ENCODE measurements at places on chromosomes 12 and 14. TPM values are rescaled to one million over a fixed set of nuclear protein-coding genes. Genes with fewer than 3 reads are reported as not detected.

GRCh38 chr12:14418451-14418890, 53.0 kb downstream of the ATF7IP start:
- no peak for DNase-seq

GRCh38 chr12:27841392-27841882, 61.4 kb upstream of the MANSC4 start:
- DNase-seq: no peak

DNA sequence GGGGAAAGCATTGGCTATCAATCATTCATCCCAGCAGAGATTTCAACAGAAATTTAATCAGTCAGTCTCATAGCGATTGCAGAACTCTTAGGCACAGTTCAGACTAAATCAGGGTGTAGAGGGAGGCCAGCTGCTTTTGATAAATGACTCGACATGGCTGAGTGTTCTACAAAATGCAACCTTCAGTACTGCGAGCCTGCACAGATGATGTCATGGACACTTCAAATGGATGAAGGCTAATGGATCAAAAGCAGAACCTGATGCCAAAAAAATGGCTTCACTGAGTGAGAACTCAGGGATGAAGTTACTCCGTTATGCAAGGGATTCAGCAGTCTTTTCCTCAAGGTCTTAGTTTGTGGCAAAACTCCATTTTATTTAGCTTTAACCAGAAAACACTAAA, 167.3 kb downstream of the DACT1 start:
- no peak for DNase-seq

The GALC gene
- not detected for total RNA-seq

GRCh38 chr14:81656811-81657210, 123.2 kb upstream of the SEL1L start:
- no peak for DNase-seq

DNA sequence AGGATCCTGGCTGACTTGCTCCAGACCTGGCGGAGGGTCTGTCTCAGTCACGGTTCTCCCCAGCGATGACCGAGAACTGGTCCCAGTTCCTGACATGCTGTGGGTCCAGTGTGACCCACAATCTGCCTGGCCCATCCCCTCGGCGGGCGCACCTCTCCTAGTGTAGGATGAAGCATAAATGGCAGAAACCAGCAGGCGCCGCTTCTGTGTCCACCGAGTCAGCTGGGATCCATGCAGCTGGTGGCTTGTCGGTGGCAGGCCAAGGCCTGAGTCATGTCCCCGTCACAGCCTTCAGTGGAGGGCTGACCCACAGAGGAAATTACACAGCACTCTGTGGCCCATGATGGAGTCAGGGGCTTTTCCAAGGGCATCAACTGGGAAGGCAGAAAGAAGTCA, 38.5 kb downstream of the NFKBIA start:
- peak; percentile 37 for DNase-seq

GRCh38 chr12:101018540-101018939, 191.5 kb downstream of the SLC5A8 start:
- DNase-seq: peak; percentile 91

DNA sequence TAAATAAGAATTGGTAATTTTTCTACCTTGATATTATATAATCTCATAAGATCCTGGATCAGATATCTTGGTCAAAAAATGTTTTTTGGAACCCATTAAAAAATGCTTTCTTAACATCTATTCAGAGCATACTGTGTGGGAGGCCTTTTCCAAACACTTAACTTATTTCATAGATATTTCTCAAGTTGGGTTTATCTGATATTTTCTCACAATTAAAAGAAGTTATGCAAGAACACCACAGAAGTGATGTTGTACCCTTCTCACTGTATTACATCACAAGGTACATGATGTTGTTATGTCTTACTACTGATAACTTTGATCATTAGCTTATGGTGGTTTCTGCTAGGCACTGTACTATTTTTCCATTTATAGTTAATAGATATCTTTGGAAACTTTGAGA, 23.4 kb upstream of the PRPF39 start:
- DNase-seq: no peak

DNA sequence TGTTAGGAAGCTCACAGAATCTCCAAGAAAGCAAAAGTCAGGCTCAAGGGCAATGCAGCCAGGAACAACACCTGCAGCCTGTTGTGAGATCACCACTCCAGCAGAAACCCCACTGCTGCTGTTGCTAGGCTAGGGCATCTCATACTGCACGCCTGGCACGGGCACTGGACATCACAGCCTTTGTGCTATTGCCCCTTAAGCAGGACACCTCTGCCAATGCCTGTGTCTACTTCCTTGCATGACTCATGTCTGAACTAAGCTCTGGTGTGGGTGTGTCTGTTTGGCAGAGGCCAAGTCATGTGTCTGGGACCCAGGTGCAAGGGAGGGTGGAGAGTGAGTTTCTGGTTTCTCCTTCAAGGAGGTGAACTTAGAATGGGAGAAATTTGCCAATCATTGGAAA, 10.0 kb upstream of the DDX47 start:
- DNase-seq: peak; percentile 88

DNA sequence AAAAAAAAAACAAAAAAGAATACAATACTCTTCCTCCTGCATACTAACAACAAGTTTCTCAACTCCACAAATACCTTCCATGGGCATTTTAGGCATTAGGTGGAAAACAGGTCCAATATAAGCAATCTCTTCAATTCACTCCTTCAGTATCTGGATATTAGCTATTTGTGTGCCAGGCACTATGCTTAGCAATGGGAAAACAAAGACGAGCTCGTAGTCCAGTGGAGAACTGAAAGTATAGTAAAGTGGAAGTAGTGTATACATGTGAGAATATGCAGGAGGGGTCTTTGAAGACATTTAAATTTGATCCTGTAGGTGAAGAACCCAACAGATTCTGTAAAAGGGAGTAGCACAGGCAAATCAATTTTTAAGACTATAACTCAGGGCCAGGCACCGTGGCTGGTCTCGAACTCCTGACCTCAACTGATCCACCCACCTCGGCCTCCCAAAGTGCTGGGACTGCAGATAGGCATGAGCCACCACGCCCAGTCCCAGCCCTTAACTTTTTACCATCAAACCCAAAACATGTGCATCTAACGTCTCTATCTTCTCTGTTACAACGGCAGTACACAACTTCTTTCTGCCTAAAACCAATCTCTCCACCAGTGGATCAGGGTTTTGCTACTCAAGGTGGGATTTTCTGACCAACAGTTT, 10.6 kb downstream of the HECTD1 start:
- DNase-seq: no peak

DNA sequence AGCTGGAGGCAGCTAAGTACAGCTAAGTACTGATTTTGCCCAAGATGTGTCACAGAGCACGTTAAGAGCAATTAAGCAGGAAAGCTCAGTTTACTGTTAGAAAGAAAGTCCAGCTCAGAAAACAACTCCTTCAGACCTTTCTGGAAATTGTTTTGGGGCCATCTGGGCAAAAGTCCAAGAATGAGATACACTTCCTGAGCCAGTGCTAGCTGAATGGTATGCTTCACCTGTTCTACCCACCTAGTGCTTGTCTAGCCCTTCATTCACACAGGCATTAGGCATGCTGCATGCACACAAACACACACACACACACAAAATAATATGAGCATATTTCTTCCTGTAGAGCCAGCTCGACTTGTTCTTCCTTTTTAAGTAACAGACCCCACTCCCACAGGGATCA, 6.6 kb upstream of the IKZF4 start:
- DNase-seq: no peak

DNA sequence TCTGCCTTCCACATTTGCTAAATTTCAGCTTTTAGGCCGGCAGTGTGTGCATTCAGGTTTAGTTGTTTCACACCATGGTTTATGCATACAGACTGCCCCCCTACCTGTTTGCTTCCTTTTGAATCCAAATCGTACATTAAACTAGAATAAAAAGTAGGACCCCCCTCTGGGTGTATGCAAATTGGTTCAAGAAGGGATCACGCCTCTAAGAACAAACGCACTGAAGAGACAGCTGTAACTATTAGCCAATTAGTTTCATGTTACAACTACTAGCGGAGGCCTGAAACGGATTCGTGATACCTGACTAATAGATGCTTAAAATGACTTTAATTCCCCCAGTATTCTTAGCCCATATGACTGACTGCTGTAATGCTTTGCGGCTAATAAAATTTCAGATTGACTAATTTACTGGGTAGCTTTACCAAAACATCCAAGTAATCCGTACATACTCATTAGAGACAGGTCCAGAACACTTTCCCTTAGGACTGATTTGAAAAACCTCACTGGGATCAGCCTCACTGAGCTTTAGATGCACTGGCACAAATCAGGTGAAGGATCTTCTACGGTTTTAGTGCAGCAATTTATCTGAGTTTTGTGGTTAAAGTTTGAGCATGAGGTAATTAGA, 411.8 kb downstream of the NPAS3 start:
- DNase-seq: no peak

DNA sequence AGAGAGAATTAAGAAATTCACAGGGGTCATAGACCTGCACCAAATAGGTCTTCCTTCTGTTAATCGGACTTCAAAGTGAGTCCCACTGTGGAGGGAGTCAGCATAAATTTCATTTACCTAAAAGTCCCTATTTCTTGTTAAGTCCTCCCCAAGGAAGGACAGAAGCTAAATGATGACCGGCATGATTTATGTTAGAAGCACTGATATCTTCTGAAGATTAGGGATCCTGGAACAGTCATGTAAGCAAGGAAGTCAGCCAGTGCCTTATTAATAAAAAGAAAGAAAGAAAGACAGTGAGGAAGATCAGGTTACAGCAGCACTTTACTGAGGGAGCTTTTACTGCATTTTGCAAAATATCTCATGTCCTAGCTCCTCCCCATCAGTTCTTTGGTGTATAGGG, 287.5 kb downstream of the FOXG1 start:
- no peak for DNase-seq

- no peak for DNase-seq
Observed at GRCh38 chr14:50821510-50822464, 9.2 kb downstream of the NIN start.

DNA sequence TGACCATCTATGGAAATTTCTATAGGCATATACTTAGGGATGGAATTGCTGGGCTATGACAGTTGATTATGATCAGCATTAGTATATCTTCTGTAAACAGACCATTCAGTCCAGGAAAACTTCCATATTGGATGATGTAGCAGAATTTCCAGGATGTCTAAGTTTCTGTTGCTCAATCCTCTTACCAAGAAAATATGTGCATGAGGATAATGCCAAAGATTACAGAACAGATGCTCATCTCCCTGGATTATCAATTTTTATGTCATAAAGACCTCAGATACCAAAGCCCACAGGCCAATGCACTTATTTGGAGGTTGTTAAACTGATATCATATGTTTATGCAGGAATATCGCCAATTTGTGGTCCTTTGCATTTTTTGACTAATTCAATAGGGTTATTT, 354.4 kb upstream of the FLRT2 start:
- no peak for DNase-seq

The PTCSC3 gene
- total RNA-seq: not detected

The KRT86 gene
- total RNA-seq: 1.6 TPM

DNA sequence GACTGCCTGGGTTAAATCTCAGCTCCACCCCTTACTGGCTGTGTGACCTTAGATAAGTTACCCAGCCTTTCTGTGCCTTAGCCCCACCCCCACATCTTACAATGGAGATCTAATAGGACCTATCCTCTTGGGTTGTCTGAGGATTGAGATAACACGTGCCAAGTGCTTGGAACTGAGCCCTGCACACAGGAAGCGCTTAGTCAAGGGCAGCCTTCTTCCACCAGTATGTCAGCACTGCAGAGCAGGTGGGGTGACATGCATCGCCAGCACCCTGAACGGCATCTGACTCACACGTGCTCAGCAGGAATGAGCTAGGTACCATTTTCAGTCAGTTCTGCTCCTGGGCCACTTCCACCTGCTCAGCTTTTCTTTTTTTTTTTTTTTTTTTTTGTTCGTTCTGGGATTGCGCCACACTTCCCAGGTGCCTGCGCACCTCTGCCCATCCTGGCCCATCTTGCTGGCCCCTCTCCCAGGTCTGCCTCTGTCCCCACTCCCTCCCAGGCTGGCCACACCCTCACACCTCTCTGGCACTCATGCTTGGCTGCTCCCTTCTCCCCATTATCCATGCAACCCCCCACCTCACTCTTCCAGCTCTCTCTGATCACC, 19.6 kb downstream of the LGMN start:
- DNase-seq: peak; percentile 72

GRCh38 chr14:69323266-69323998, 63.5 kb downstream of the GALNT16 start:
- no peak for DNase-seq

GRCh38 chr12:129351481-129351880, 498.2 kb downstream of the GLT1D1 start:
- no peak for DNase-seq

The NPAS3 gene
- total RNA-seq: 0.41 TPM

DNA sequence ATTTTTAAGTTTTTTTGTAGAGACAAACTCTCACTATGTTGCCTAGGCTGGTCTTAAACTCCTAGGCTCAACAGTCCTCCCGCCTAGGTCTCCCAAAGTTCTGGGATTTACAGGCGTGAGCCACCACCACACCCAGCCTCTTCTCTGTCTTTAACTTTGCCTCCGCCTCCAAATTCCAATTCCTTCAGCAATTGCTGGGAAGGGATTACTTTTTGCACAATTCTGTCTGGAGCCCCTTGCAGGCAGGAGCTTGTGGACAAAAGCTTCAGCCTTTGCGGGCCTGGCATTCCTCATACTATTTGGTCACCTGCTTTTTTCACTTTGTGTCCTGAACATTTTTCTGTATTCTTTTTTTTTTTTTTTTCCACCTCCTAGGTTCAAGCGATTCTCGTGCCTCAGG, 26.0 kb downstream of the SH2B3 start:
- DNase-seq: no peak

- DNase-seq: no peak
Observed at GRCh38 chr12:120885521-120885920, 18.6 kb downstream of the SPPL3 start.

DNA sequence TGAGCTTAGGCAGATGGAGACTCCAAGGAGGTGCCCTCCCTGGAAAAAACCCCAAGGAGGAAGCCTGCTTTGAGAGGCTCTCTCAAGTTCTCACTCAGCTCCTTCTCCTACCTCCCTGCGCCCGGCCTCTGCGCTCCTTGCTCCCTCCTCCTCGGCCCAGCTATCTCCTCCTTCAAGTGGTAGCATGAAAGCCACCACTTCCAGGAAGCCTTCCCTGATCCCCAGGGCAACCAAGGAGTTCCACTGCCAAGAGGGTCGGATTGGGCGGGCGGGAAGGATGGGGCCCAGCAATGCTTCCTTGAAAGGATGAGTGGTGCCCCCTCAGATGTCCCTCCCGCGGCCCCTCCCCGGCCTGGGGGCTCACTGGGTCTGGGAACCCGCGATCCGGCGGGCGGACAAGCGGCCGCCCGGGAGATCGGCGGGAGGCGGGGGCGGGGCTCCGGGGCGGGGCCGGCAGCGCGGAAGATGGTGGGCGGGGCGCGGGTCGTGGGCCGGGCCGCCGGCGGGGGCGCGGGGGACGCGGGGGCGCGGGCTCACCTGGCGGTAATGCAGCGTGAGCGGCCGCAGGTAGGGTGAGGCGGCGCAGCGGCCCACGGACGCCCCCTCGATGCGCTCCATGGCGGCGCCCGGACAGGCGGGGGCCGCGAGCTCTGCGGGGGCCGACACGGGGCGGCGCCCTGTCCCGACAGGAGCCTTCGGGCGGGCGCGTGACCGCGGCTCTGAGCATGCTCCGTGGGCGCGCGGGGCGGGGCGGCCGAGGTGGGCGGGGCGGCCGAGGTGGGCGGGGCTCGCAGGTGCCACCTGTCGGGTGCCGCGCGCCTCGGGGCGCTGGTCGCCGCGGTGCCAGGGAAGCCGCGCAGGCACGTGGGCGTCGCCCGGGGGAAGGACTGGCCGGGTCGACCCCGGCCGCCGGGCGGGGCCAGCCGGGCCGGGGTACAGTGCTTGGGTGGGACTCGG, at the start of gene NUDT14:
TSS of gene NUDT14 (minus strand) at position 721 of the 957 bp plus-strand sequence. CDS start at position 618, 103 bp downstream.
- DNase-seq: no peak
